ENCODE measurements at places on chromosomes 5 and 9. TPM values are rescaled to one million over a fixed set of nuclear protein-coding genes. Genes with fewer than 3 reads are reported as not detected.

MED10 gene
- total RNA-seq, result 112 TPM

COX7C gene
- 432 TPM for total RNA-seq

SLC46A2 gene
- total RNA-seq, result not detected

AMBP gene
- total RNA-seq, result not detected
